Cardiac atrium fibroblast (primary cell): ENCODE measurements at places on chromosomes 11 and 22. TPM values are rescaled to one million over a fixed set of nuclear protein-coding genes. Genes with fewer than 3 reads are reported as not detected.

Gene LMO1
- total RNA-seq, result not detected in 2 replicates

Gene UFD1
- total RNA-seq, result 27.8 and 60.3 TPM in 2 replicates

Gene EHF
- not detected in 2 replicates for total RNA-seq

Gene PPME1
- 30.0 and 36.8 TPM in 2 replicates for total RNA-seq

Gene NLRP10
- not detected in 2 replicates for total RNA-seq
